ENCODE measurements at places on chromosomes 12 and 14. TPM values are rescaled to one million over a fixed set of nuclear protein-coding genes. Genes with fewer than 3 reads are reported as not detected.

Gene KRT5
- 413 TPM for total RNA-seq

Gene JAG2
- total RNA-seq: 13.1 TPM

Gene AQP5
- not detected for total RNA-seq

DNA sequence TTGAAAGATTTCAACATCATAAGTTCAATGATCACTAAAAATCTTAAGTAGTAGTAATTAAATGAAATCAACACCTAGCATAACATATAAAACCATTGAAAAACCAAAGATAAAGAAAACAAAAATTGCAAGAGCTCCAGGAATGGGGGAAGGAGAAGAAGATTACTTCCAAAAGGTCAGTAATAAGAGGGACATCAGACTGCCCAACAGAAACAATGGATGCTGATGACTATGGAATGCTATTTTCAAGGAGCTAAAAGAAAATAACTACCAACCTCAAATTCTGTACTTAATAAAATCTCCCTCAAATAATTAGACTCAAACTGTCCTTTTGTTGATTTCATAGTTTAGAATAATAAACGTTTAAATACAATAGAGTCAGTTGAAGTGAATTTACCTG is 314.5 kb upstream of the LMO3 start:
- H3K27me3 ChIP-seq: no peaks in the 10 kb centered on the region
- no peaks in the 10 kb centered on the region for H3K4me1 ChIP-seq
- no peak overlapping the region for H3K27ac ChIP-seq
- DNase-seq: no peak
- H3K36me3 ChIP-seq: no peaks in the 10 kb centered on the region

DNA sequence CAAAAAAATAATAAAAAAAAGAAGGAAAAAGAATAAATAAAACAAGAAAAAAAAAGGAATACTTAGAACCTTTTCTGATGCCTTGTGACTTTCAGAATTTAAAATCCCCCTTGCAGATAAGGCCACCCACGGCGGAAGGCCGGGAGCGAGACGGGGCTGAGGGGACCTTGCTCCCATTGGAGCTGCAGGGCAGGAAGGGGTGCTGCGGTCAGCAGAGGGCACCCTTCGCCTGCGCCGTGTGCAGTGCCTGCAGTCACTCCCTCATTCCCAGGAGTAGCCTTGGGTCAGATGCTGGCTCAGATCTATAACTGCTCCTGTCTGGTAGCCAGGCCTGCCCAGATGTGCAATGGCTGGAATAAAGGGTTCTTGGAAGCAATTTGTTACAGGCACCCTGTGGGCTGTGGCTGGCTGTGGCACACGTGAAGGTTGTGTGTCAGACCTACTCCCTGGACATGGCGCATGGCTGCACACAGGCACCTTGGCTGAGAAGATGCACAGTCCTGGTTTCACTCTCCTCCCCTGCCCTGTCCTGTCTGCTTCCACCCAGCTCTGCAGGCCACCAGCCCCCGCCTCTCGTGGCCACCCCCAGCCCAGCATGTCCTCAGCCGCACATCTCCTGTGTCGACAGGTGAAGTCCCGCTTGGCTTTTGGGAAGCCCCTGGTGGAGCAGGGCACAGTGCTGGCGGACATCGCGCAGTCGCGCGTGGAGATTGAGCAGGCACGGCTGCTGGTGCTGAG is 13.4 kb upstream of the ALDH2 start:
- H3K27me3 ChIP-seq: no peaks in the 10 kb centered on the region
- no peaks in the 10 kb centered on the region for H3K36me3 ChIP-seq
- H3K27ac ChIP-seq: no peak overlapping the region
- DNase-seq: peak; percentile 69
- no peak overlapping the region for H3K4me3 ChIP-seq
- H3K4me1 ChIP-seq: no peaks in the 10 kb centered on the region

Gene TCL1A
- not detected for total RNA-seq

Gene ANKS1B
- total RNA-seq: 32.4 TPM

GRCh38 chr12:94875525-94875924 is 128.0 kb downstream of the NDUFA12 start:
- H3K4me1 ChIP-seq: peaks cover 4% of the 10 kb centered on the region
- DNase-seq: no peak
- H3K27me3 ChIP-seq: peaks cover 6% of the 10 kb centered on the region
- no peaks in the 10 kb centered on the region for H3K36me3 ChIP-seq
- H3K27ac ChIP-seq: no peak overlapping the region

Gene IAPP
- total RNA-seq: not detected

DNA sequence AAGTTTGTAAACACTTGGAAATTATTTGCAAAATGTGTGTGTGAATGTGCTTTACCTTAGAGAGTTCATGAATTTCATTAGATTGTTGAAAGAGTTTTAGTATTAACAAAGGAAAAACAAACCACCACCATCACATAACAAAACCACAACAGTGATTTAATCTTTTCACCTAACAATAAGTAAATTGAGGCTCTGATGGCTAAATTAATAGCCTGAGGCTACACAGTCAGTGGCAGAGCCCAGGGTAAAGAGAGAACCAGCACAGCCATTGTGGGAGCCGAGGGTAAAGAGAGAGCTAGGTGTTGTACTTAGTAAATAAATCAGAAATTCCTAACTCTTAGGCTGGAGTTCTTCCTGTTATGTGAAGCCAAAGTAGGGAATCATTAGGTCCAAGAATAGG is 51.2 kb upstream of the CAPRIN2 start:
- no peak overlapping the region for H3K4me3 ChIP-seq
- DNase-seq: no peak
- no peaks in the 10 kb centered on the region for H3K4me1 ChIP-seq
- H3K27me3 ChIP-seq: no peaks in the 10 kb centered on the region
- H3K27ac ChIP-seq: no peak overlapping the region
- no peaks in the 10 kb centered on the region for H3K36me3 ChIP-seq

- H3K4me3 ChIP-seq: no peak overlapping the region
- H3K27me3 ChIP-seq: no peaks in the 10 kb centered on the region
- no peaks in the 10 kb centered on the region for H3K36me3 ChIP-seq
Observed at GRCh38 chr14:22737052-22737451, 29.4 kb upstream of the OXA1L start.

Gene SYT1
- 1.6 TPM for total RNA-seq

Gene PLEKHG7
- 0.15 TPM for total RNA-seq

DNA sequence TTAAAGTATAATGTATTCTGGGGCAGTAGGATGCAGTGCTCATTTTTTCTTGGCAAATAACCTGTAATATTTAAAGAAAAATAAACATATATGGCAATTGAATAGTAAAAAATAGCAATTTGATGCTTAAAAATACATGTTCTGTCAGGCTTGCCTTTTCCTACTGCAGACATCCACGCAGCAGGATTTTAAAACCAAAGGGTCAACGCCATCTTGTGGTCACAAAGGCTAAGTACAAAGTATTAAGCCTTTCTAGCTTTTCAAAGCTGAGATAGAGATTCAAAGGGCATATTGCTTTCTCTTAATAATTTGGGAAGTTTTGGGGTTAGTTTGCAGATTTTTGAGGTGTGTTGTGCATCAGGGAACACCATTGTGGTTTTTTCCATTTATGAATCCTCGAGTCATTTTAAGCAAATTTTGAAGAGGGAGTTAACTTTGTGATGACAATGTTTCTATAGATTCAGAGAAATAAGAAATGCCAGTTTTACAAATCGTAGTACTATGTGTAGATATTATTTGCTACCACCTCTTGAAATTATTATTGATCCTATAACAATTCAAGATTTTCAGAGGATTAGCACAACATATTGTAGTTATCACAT is 4.7 kb upstream of the CCER1 start:
- H3K27ac ChIP-seq: no peak overlapping the region
- H3K27me3 ChIP-seq: no peaks in the 10 kb centered on the region
- H3K4me3 ChIP-seq: no peak overlapping the region
- DNase-seq: no peak
- no peaks in the 10 kb centered on the region for H3K36me3 ChIP-seq

DNA sequence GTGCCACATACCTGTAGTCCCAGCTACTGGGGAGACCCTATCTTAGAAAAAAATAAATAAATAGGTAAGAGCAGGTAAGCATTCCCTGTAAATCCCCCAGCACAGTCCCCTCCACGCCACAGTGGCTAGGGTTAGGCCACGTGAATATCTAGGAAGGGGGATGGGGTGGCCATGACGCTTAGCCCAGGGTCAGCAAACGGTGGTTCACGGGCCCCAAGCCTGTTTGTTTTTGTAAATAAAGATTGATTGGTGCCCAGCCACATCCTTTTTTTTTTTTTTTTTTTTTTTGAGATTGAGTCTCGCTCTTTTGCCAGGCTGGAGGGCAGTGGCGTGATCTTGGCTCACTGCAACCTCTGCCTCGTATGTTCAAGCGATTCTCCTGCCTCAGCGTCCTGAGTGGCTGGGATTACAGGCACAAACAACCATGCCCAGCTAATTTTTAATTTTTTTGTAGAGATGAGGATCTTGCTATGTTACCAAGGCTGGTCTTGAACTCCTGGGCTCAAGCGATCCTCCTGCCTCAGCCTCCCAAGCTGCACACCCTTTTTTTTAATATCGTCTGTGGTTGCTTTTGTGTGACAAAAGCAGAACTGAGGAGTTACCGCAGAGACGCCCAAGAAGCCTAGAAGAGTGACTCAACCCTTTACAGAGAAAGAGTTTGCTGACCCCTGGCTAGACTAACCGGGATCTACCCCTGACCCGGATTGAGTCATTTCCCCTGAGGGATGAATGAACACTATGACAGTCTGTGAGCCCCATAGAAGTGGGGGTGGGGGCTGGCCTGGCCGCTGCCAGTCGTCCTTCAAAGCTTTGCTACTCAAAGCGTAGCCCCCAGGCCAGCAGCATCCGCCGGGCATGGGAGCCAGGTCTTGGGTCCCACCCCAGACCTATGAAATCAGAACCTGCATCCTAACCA is 113.7 kb upstream of the NCOR2 start:
- no peak for DNase-seq
- peaks cover 20% of the 10 kb centered on the region for H3K4me1 ChIP-seq
- H3K27me3 ChIP-seq: no peaks in the 10 kb centered on the region
- H3K27ac ChIP-seq: peak overlapping the region; percentile 85

GRCh38 chr12:113263431-113263963 is 42.2 kb downstream of the TPCN1 start:
- no peak for DNase-seq
- peak overlapping the region; percentile 16 for H3K27ac ChIP-seq

Gene CCDC175
- not detected for total RNA-seq

DNA sequence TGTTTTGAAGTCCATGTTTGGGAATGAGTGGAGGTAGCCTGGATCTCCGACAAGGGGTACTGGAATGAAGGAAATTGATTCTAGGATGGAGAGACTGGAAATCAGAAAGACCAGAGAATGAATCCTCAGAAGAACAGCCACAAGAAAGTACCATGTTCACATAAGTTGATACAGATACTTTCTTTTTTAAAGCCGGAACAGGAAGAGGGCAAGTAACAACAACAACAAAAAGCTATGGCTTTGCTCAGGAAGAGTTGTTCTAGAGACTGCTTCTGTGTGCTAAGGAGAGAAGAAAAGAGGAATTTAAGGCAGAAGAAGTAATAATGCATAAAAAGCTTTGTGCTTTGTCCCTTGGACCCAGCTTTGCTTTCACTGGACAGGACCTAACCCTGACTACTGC is 6.2 kb downstream of the TC2N start:
- no peak overlapping the region for H3K4me3 ChIP-seq
- no peaks in the 10 kb centered on the region for H3K36me3 ChIP-seq
- H3K27me3 ChIP-seq: no peaks in the 10 kb centered on the region
- no peaks in the 10 kb centered on the region for H3K4me1 ChIP-seq
- no peak overlapping the region for H3K27ac ChIP-seq

DNA sequence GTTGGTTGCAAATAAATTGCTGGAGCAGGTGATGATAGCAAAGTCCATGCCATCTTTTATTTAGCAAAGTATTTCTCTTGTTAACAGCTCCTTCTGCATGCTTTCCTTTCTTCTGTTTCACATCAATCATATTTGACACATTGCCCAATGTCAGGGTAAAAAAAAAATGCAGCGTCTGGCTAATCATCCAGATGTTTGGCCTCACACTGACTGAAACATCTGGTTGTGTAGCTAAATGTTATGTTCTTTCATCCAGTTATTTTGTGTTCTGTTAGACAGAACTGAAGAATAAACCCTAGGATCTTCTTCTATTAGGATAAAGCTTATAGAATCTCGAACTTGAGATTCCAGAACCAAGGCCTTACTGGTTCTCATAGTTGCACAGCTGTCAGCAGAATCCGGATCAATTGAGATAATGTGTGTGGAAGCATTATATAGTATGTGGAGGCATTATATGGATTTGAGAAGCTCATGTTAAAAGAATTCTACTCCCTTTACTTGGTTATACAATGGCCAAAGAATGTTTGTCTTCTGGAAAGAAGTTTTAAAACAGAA is 859.2 kb downstream of the DIO2 start:
- H3K4me1 ChIP-seq: no peaks in the 10 kb centered on the region
- H3K27me3 ChIP-seq: no peaks in the 10 kb centered on the region
- H3K36me3 ChIP-seq: no peaks in the 10 kb centered on the region
- H3K27ac ChIP-seq: no peak overlapping the region
- no peak overlapping the region for H3K4me3 ChIP-seq

DNA sequence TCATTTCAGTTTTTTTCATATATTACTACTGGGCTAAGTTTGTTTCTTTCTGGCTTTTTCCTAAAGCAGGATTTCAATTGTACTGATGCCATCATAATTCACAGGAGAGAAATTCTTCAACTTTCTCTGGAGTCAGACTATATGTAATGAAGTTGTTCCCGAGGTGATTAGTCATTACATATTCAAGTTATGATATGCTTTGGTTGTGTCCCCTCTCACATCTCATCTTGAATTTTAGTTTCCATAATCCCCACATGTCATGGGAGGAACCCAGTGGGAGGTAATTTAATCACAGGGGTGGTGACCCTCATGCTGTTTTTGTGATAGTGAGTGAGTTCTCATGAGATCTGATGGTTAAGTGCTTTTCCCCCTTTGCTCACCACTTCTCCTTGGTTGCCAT is 227.5 kb upstream of the LRIG3 start:
- H3K36me3 ChIP-seq: no peaks in the 10 kb centered on the region
- H3K4me1 ChIP-seq: no peaks in the 10 kb centered on the region
- no peak overlapping the region for H3K4me3 ChIP-seq
- no peak overlapping the region for H3K27ac ChIP-seq
- DNase-seq: no peak

DNA sequence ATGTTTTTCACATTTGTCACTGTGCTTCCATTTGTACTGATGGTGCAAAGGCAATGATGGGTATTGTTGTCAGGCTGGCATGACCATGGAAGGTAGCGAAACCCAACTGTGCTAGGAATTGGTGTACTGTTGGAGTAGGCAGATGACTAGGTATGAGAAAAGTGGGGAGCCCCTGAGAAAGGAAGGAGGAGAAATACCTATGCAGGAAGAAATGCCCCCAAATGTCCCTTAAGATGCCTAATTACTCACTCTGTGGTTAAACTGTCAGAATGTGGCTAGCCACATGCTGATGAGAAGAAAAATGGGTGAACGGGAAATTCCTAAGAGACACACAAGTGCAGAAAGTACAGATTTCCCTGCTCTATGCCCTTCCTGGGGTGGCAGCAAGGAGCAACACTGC is 339.1 kb downstream of the TMEM132D start:
- H3K27me3 ChIP-seq: no peaks in the 10 kb centered on the region
- no peak overlapping the region for H3K27ac ChIP-seq

Gene IFT81
- 27.1 TPM for total RNA-seq

- no peak overlapping the region for H3K27ac ChIP-seq
- H3K4me1 ChIP-seq: no peaks in the 10 kb centered on the region
- H3K27me3 ChIP-seq: no peaks in the 10 kb centered on the region
- no peak overlapping the region for H3K4me3 ChIP-seq
- DNase-seq: no peak
Observed at GRCh38 chr12:90055071-90055470, 346.4 kb upstream of the ATP2B1 start.

- no peak overlapping the region for H3K4me3 ChIP-seq
- no peaks in the 10 kb centered on the region for H3K36me3 ChIP-seq
- DNase-seq: no peak
- H3K4me1 ChIP-seq: no peaks in the 10 kb centered on the region
- no peaks in the 10 kb centered on the region for H3K27me3 ChIP-seq
Observed at GRCh38 chr12:21877293-21877982, 63.8 kb downstream of the ABCC9 start.

Gene STAC3
- total RNA-seq: 3.2 TPM

Gene ATXN7L3B
- 33.1 TPM for total RNA-seq
